Spinal cord (tissue), 10 donors: ENCODE measurements at places on chromosomes 6 and 20. TPM values are rescaled to one million over a fixed set of nuclear protein-coding genes. Genes with fewer than 3 reads are reported as not detected.

DNA sequence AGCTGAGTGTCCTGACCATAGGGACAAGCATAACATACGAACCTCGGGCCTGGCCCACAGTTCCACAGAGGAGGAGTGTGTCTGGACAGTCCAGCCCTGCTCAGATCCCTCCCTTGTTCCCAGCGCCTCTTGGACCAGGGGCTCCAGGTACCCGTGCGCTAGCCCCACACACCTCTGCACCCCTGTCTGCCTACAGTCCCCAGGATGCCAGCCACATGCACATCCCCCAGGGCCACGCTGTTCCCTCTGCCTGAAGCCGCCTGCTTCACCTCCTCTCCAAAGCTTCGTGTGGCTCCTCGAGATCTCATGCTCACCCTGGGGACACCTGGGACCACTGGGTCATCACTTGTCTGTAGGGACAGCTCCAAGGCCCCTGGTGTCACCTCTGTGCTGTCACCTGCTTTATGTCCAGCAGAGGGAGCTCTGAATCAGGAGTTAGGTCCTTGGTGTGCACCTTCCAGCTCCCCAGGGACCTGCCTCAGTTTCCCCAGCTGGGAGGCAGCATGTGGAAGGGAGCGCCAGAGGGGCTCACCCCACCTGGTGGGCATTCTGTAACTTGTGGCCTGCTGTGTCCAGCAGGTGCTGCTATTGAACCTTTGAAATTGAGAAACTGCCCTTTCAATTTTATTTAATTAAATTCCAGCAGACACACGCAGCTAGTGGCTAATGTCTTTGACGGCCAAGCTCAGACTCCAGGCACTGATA, 7.3 kb upstream of the YTHDF1 start:
- H3K27me3 ChIP-seq = no peaks in the 10 kb centered on the region
- H3K27ac ChIP-seq = no peak overlapping the region
- peaks cover 24% of the 10 kb centered on the region for H3K4me1 ChIP-seq
- no peak for DNase-seq
- H3K4me3 ChIP-seq = no peak overlapping the region

GRCh38 chr6:37488476-37488875, 11.2 kb downstream of the CCDC167 start:
- no peak overlapping the region for H3K4me3 ChIP-seq
- H3K36me3 ChIP-seq = peaks cover 28% of the 10 kb centered on the region
- no peak for DNase-seq
- no peaks in the 10 kb centered on the region for H3K27me3 ChIP-seq
- peaks cover 74% of the 10 kb centered on the region for H3K4me1 ChIP-seq

The ZNF133 gene
- total RNA-seq = 24.2 TPM

The SLC22A2 gene
- total RNA-seq = 39.2 TPM

DNA sequence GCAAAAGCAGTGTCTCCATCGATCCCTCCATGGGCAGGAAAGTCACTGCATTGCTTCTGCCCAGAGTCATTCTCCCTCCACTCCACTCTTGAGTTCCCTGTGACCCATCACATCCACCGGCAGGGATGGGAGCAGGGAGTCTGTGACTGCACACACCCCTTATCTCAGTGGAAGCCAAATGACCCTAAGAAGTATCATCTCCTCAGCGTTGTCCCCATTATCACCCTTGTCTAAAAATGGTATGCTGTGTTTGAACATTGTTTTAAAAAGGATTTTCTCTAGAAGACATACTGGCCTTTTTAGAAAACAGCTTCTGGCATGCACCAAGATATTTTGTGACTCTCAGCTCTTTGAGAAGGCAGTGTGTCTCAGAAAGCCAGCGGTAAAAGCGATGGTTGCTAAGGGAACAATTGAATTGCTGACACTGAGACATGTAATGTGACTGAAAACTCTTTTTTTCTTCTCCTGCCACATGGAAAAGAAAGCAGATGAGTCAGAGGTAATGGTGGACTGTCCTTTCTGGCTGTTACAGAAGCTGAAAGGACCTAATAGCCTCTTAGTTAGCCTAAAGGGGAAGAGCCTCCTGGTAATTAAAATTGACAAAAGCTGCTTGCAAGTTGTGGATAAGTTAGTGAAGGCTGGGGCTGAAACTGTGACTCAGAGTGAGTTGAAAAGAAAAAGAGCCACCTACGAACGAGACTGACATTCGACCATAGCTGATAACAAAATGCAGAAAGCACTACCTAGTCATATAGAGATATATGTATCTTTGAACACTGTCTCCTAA, 120.5 kb downstream of the MAP3K7 start:
- peak overlapping the region; percentile 36 for H3K27ac ChIP-seq
- peak; percentile 74 for DNase-seq
- no peaks in the 10 kb centered on the region for H3K27me3 ChIP-seq

The TFAP2D gene
- 0.28 TPM for total RNA-seq

GRCh38 chr6:70884074-70884983, 72.5 kb downstream of the B3GAT2 start:
- peak; percentile 33 for DNase-seq
- H3K36me3 ChIP-seq = no peaks in the 10 kb centered on the region
- H3K27ac ChIP-seq = no peak overlapping the region
- H3K27me3 ChIP-seq = no peaks in the 10 kb centered on the region
- no peak overlapping the region for H3K4me3 ChIP-seq
- peaks cover 8% of the 10 kb centered on the region for H3K4me1 ChIP-seq

DNA sequence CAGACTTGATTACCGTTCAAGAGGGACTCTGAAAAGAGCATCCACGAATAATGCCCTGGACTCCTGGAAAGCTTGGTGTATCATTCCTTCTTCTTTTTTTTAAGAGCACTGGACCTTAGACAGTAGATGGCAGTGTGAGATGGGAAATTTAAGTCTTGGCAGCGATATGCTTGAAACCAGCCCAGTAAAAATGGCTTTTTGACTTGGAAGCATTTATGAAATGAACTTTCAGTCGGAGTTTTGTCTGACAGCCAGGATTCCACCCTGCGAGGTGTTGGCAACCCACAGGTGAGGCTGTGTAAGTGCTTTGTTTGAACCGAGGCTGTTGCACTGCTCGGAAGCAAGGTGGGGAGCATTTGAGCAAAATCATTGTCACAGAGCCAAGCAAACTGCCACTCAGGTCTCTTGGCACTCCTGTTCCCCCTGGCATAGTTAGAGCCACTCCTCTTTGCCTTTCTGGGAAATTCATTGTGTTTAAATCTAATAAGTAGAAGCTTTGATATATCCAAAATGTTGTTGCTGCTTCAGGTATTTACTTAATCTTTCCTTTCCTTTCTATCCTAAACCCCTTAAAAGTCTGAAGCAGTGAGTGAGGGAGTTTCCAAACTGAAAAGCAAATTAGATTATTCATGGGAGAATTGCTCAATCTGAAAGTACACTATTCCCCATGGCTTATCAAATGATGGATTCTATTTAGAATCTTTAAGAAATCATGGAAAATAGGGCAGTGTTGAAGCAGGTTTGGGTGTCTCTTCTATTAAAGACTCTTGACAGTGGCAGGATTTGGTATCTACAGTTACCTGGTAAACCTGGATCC, 272.8 kb upstream of the SLC35B3 start:
- no peaks in the 10 kb centered on the region for H3K36me3 ChIP-seq
- peaks cover 3% of the 10 kb centered on the region for H3K4me1 ChIP-seq
- no peaks in the 10 kb centered on the region for H3K27me3 ChIP-seq
- H3K4me3 ChIP-seq = no peak overlapping the region

The PRPH2 gene
- 9.0 TPM for total RNA-seq

DNA sequence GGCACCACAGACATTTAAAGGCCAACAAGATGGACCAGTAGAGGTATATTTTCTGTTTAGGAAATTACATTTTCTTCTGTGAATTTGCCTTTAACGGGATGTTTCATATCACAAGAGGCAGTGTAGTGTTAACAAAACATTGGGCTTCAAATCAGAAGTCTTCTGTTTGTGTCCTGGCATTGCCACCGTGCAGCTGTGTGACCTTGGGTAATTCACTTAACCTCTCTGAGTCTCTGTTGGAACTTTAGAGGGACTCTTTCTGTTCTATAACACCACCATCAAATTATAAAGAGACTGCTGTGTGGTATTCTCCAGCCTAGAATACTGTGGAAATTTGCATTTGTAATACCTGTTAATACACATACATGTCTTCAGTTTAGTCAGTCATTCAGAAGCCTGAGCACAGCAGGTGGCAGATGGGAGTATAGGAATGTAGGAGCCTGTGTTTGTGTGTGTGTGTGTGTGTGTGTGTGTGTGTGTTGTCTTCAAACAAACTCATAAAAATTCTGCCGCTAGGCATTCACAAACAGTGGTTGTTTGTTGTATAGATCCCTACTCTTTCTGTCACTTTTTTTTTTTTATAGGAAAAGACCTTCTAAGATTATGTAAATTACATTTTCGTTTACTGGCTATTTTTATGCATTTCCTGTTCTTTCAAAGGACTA, 22.6 kb downstream of the UST start:
- no peak for DNase-seq
- H3K27me3 ChIP-seq = no peaks in the 10 kb centered on the region
- peaks cover 3% of the 10 kb centered on the region for H3K4me1 ChIP-seq
- no peak overlapping the region for H3K4me3 ChIP-seq
- H3K36me3 ChIP-seq = no peaks in the 10 kb centered on the region
- H3K27ac ChIP-seq = no peak overlapping the region

The BPIFB4 gene
- total RNA-seq = not detected

- no peaks in the 10 kb centered on the region for H3K27me3 ChIP-seq
- no peak for DNase-seq
These were observed 2.1 kb upstream of the UBE2C start for GRCh38 chr20:45810191-45810970.

The RIMS1 gene
- total RNA-seq = 128 TPM

DNA sequence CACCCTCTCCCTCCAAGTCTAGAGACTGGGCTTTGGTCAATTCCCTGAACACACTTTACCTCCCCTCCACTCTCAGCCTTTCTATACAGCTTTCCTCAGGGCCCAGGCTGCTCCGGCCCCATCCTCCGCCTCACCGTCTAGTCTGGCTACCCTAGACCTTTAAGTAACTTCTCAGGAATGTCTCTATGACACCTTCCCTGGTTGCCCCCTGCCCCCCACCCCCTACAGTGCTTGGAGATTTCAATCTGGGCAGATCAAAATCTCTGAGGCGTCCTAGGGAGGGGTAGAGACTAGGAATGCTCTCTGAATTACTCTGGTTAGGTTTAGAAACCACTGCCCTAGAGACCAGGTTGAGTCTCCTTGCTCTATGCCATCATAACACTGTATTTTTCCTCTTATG, 6.1 kb downstream of the UBE2J1 start:
- H3K27ac ChIP-seq = no peak overlapping the region
- peaks cover 1% of the 10 kb centered on the region for H3K36me3 ChIP-seq
- peaks cover 14% of the 10 kb centered on the region for H3K4me1 ChIP-seq
- DNase-seq = no peak
- H3K27me3 ChIP-seq = no peaks in the 10 kb centered on the region

GRCh38 chr6:20906945-20907344, 372.7 kb downstream of the CDKAL1 start:
- no peaks in the 10 kb centered on the region for H3K27me3 ChIP-seq
- H3K27ac ChIP-seq = no peak overlapping the region
- no peaks in the 10 kb centered on the region for H3K4me1 ChIP-seq
- H3K4me3 ChIP-seq = no peak overlapping the region
- no peak for DNase-seq
- no peaks in the 10 kb centered on the region for H3K36me3 ChIP-seq

- H3K4me3 ChIP-seq = no peak overlapping the region
- H3K27me3 ChIP-seq = no peaks in the 10 kb centered on the region
- no peaks in the 10 kb centered on the region for H3K36me3 ChIP-seq
- no peaks in the 10 kb centered on the region for H3K4me1 ChIP-seq
- DNase-seq = no peak
- no peak overlapping the region for H3K27ac ChIP-seq
These were observed 272.9 kb upstream of the FERMT1 start for GRCh38 chr20:6395695-6396094.

The EDN1 gene
- total RNA-seq = 9.9 TPM

DNA sequence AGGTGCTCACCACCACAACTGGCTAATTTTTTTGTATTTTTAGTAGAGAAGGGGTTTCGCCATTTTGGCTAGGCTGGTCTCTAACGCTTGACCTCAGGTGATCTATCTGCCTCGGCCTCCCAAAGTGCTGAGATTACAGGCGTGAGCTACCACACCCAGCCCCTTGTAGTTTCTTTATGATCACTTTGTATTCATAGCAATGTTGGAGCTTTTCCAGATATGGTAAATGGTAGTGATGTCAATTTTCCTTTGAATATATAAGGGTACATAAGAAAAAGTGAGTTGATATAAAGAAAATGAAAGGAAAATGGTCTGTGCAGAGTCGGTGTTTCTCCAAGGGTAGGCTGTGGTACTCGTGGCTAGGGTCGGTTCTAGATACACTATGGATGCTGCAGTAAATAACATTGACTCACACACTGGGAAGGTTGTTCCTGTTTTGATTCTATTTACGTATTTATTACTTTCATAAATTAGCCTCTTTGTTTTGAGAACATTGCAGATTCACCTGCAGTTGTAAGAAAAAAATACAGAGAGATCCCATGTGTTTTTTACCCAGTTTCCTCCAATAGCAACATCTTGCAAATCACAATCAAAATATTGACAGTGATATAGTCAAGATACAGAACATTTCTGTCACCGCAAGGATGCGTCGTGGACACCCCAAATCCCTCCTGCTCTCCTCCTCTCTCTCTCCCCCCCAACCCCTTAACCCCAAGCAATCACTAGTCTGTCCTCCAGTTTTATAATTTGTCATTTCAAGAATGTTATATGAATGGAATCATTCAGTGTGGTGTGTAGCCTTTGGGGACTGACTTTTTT, 2.5 kb downstream of the ZNF831 start:
- no peaks in the 10 kb centered on the region for H3K4me1 ChIP-seq
- no peak overlapping the region for H3K4me3 ChIP-seq
- no peak overlapping the region for H3K27ac ChIP-seq
- no peaks in the 10 kb centered on the region for H3K27me3 ChIP-seq
- no peaks in the 10 kb centered on the region for H3K36me3 ChIP-seq

DNA sequence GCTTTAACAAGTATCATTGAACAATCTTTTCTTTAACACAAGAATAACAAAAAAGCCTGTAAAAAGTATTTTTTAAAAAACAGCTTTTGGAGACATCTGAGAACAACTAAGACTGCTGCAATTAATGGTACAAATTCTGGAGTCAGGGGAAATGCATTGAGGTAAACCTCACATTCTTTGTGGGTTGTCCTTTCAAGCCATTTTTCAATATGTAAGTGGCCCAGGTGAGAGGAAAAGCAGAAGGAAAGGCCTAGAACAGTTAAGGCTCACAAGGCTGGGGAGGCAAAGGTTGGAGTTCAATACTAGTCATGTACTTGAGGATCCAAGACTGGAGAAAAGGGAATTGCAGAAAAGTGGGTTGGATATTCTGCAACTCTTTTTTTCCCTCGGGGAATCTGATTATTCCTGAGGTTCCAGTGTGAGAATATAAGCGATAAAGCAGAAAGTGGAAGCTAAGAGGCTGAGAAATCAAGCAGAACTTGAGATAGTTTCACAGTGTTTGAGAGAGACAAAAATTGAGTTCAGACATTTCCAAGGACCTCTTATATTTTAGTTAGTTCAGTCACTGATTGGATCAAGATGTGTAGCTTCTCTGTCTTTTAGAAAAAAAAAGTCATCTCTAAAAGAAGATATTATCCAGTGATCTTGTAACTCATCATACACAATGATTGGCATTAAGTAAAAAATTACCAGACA, 25.0 kb upstream of the TXLNB start:
- H3K27me3 ChIP-seq = no peaks in the 10 kb centered on the region
- no peak for DNase-seq
- no peak overlapping the region for H3K4me3 ChIP-seq
- H3K27ac ChIP-seq = no peak overlapping the region
